ENCODE measurements at places on chromosomes 12 and 14.

- no peak for DNase-seq
Measured at GRCh38 chr12:132282950-132283771, 46.2 kb downstream of the GALNT9 start.

DNA sequence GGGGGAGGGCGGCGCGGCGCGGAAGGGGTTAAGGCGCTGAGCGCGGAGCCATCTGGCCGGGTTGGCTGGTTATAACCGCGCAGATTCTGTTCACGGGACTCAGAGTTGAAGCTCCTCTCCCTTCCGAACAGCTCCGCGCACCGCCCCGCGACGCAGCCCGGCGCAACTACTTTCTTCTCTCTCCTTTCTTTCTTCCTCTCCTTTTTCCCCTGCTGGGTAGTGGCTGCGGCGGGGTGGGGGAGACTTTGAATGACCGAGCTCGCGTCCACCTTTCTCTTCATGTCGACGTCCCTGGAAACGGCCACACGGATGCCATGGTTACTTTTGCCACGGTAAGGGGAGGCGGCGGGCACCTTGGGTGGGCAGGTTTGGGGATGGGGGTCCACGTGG is at the start of gene NTF3:
Gene NTF3 (plus strand): TSS at position 98 of the 390 bp plus-strand sequence. CDS start 217 bp downstream, at position 315.
- DNase-seq, result no peak

- no peak for DNase-seq
Measured at GRCh38 chr12:128259556-128260070, 7.4 kb upstream of the TMEM132C start.

GRCh38 chr14:52018252-52018651 is 28.9 kb downstream of the RTRAF start:
- DNase-seq, result no peak

DNA sequence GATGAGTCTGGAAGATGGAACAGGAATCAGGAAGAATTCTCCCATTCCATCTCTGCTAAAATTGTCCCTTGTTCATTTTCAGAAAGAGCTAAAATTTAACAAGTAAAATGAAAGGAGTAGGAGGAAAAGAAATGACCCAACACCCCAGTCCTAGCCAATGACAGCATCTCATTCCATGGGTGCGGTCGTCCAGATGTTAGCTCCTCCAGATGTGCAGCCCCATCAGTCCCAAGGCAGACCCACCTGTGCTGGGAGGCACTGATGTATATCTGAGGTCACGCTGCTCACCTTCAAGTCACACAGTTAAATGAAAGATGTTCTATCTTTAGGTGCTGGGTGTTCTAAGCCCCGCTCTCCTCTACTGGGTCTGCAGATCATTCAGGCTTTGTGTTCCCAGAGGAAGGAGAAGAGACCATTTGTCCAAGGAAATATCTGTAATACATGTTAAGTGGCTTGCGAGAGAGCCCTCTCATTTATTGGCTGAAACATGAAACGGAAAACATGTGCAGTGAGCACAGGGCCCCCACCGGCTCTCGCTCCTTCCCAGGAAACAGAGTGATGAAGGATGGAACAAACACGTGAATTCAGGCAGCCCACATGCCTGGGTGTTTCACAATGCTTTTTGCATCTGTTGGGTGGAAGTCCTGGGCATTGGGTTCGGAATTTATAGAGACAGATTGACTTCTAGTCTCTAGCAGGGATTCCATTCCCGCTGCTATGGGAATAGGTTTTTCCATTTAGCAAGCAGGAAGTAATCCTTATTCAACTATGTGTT is 294.6 kb downstream of the NUAK1 start:
- no peak for DNase-seq

DNA sequence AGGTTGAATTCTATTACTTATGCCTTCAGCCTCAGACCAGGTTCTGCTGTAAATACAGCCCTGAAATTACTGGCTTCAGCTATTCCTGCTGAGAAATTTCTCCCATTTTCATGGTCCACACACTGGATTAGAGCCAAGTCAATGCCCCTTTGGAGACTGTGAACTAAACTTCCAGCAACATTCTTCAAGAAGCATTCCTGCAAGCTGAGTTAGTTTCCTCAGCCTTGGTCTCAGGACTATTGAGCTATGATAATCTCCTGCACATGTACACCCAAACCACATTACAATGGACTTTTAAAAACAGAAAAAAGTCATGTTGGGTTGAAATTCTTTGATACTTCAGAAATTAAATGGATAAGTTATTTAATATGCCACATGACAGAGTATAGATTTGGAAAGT is 58.0 kb upstream of the AVPR1A start:
- DNase-seq, result no peak

GRCh38 chr14:48957486-48957885 is 628.7 kb downstream of the RPS29 start:
- no peak for DNase-seq

DNA sequence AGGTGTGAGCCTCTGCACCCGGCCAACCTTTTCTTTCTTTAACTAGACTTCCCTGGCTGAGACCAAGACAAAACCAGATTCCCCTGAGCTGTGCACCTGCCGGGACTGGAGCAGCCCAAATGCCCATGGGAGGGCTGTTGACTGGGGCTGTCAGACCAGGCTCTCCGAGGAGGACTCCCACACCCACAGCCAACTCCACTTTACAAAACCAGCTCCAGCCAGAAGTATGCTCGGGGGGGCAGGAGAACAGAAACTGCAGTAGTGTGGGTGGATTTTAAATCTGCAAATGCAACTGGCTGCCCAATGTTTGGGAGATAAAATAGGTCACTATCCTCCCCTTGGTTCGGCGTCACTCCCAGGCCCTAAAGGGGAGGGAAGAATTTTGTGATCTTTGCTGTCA is 78.5 kb downstream of the VCPKMT start:
- DNase-seq, result peak; percentile 68

DNA sequence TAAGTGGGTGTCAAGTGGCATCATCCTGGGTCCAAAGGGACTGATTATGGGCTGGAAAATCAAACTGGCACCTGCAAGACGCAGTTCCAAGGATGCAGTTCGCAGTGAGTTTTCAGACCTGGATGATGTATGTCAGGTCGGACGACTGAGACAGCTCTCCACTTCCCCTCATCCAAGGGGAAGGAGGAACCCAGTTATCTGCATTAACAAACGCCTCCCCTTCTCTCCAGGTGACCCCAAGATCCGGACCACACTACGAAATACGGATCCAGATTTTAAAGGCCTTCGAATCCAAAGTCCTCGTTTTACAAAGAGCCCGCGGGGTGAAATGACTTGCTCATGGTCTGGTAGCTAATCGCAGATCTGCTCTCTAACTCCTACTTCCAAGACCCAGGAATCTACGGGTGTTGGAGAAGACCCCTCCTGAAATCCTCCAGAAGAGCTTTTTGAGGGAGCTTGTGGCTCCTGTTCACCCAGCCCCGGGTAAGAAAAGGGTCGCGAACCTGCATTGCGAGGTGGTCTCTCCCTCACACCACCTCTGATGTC is 460 bp upstream of the SYNE2 start:
- no peak for DNase-seq

DNA sequence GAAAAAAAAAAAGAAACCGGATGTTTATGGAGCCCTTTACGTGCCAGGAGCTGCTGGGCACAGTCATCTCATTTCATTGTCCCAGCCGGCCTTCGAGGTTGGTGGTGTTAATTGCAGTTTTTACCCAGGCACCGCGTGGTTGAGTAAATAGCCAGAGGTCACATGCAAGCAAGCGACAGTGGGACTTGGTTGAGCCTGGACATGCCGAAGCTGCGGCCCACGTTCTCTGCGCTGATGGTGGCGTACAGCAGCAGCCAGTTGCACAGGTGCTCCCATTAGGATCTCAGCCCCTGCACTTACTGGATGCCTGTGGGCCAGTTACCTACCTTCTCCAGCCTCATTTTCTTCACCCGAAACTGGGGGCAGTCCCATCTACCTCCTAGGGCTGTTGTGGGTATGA is 54.0 kb downstream of the TSPAN9 start:
- no peak for DNase-seq

GRCh38 chr12:70549340-70550179 is 87.7 kb downstream of the PTPRB start:
- DNase-seq, result no peak

DNA sequence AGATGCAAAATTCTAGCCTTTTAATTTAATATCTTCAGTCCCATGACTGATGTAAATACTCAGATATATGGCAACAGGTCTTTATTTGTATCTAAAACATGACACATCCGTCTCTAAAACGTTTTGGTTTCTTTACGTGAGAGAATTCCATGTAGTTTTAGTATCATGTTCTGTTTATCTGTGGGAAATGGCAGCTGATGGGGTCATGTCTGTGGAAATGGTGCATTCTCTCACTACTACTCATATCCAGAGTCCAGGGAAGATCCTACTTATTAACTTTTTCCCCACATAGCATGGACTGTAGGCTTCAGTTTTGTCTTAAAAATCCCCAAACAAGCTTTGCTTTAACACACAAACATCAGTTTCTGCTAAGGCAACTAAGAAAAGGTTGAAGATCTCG is 53.8 kb downstream of the SPTLC2 start:
- DNase-seq, result no peak

DNA sequence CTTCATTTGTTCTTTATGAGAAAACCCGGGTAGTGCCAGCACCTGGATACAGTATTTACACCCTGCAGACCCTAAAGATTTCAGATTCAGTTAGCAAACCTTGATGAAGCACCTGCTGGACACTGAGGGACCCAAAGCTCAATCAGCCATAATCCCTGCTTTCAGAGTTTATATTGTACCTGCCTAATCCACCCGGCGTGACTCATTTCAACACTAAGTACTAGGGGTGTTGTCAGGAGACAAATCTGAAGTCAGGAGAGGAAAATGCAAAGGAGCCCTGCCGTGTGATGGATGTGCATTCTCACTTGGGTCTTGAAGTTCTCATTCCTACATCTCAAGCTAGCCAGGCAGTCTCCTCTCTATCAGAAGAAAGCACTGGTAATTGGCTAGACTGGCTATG is 176.7 kb upstream of the BCL2L14 start:
- no peak for DNase-seq

GRCh38 chr12:14387219-14387871 is 21.9 kb downstream of the ATF7IP start:
- no peak for DNase-seq

GRCh38 chr12:108565976-108566375 is 3.6 kb downstream of the ISCU start:
- peak; percentile 89 for DNase-seq

DNA sequence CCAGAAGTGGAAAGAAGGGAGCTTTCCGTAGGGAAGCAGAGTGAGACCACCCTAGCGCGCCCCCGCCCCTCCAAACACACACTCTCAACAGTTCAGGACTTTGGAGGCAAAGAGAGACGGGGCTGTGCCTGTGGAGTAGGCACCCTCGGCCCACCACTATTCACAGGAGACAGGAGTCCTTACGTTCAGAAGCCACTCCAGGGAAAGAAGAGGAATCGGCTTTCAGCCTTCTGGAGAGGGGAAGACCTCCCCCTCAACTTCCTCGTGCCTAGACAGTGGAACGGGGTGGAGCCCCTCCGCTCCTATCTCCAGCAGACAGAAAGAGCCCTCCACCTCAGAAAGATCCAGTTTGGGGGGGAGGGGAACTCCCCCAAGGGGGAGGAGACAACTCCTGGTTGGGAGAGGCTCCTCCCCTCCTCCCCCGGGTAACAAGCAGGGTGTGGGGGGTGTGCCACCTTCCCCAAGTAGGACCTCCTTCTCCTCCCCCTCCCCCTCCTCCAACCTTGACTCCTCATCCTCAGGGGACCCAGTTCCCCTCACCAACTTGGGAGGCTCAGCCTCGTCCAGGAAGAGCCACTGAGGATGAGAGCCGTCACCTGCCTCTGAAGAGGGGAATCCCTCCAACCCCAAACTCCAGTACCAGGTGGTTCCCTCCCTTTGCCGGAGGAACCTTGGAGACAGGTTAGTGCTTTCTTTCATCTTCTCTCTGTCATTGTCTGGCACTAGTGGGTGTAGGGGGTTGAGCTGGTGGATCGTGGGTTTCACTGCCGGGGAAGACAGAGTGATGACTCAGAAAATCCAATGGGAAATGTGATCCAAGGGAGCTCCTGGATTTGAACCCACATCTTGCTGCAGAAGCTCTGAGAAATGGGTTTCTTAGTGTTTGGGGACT is 883 bp downstream of the FOXJ2 start:
- no peak for DNase-seq

DNA sequence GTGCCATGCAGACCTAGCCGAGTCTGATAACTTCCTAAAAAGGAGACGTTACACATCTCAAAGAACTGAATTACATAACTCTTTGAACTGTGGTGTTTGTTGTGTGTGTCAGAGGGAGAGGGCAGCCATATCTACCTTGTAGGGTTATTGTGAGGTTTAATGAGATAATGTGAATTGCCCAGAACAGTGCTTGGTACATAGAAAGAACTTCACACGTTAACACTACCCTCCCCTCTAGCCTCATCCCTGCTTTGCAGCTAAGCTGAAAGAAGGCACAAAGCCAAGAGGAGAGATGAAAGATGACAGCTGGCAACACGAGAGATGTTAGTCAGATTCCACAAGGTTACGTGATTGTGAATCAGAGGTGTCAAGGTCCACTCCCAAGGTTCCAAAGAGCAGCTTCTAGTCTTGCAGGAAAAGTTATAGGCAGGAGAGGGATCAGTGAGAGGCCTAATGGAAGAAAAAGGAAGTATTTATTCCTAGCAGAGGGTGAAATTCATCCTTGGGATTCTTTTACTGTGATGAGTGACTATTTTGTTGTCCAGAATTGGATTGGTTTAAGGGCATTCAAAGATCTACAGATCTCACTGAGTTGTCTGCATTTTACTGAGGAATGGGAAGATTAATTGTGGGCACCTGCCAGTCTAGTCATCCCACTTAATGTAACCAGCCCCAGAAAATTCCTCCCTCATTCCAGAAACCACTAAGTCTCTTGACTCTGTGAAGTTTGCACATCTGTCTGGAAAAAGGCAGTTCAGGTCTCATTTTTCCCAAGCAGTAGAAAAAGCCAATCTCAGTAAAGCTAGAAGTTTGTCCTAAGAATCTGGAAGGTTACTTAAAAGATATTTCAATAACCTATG is 25.9 kb upstream of the WNK1 start:
- no peak for DNase-seq
